Smooth muscle cell of trachea (primary cell): ENCODE measurements at places on chromosomes 11 and 22. TPM values are rescaled to one million over a fixed set of nuclear protein-coding genes. Genes with fewer than 3 reads are reported as not detected.

CADM1 gene
- total RNA-seq, result 1.6 and 6.5 TPM in 2 replicates

C11orf21 gene
- not detected in 2 replicates for total RNA-seq

PPP1CA gene
- total RNA-seq, result 128 and 198 TPM in 2 replicates

LRP4 gene
- 0.99 and 1.0 TPM in 2 replicates for total RNA-seq

TMEM179B gene
- total RNA-seq, result 40.7 and 52.1 TPM in 2 replicates

SLCO2B1 gene
- total RNA-seq, result under 0.01 TPM in 1 of 2 replicates, not detected in the other

CNTF gene
- 1.5 and 2.0 TPM in 2 replicates for total RNA-seq

PKP3 gene
- 1.7 and 2.8 TPM in 2 replicates for total RNA-seq

CHRDL2 gene
- total RNA-seq, result not detected in 2 replicates

C11orf87 gene
- total RNA-seq, result not detected in 2 replicates

TUBA8 gene
- 0.66 TPM in 1 of 2 replicates, not detected in the other for total RNA-seq

PRR33 gene
- total RNA-seq, result not detected in 2 replicates

OR51B4 gene
- not detected in 2 replicates for total RNA-seq

LZTR1 gene
- total RNA-seq, result 31.0 and 74.6 TPM in 2 replicates

HBE1 gene
- total RNA-seq, result 0.29 and 0.33 TPM in 2 replicates
